OCI-LY7 (cell line): ENCODE measurements at places on chromosomes 4 and X. TPM values are rescaled to one million over a fixed set of nuclear protein-coding genes. Genes with fewer than 3 reads are reported as not detected.

The DDX53 gene
- not detected in 2 replicates for total RNA-seq

DNA sequence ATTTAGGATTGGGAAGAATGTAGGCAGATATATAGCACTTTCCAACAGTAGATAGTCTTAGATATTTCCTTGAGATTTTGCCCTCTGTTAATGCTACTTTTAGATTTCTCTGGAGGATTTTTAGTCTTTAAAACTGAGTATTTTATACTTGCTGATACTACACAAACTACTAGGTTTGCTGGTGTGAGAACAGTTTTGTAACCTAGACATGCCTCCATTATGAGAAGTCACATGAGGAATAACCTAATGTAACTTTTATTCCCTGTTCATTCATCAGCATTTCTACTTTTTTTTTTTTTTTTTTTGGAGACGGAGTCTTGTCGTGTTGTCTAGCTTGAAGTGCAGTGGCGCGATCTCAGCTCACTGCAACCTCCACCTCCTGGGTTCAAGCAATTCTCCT, 137.2 kb downstream of the RAPGEF2 start:
- no peak for DNase-seq

- no peak for DNase-seq
These were observed 160.8 kb downstream of the NAA11 start for GRCh38 chr4:79164907-79165610.

DNA sequence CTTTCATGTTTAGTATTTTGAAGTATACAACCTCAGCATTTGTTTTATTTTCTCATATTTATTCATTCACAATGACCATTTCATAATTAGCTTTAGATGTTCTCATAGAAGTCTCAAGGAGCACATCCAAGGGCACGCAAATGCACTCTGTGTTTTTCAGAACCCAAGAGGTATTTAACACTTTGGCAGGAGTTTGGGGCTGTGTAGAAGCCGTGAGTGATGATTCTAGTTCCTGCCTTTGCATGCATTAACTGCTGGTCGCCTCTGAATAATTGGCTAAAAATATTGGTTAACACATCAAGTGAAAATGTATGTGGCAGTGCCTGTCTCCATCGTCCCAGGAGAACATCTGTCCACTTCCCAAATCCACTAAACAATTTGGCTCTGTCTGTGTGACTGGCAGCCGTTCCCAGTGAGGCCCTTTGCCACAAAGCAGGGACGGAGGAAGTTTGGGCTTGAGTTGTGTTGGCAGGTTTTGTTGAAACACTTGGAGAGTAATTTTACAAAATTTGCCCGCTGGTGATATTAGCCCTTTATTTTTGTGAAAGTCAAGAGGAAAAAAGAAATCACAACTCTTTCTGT, 730.7 kb upstream of the SLIT2 start:
- no peak for DNase-seq

DNA sequence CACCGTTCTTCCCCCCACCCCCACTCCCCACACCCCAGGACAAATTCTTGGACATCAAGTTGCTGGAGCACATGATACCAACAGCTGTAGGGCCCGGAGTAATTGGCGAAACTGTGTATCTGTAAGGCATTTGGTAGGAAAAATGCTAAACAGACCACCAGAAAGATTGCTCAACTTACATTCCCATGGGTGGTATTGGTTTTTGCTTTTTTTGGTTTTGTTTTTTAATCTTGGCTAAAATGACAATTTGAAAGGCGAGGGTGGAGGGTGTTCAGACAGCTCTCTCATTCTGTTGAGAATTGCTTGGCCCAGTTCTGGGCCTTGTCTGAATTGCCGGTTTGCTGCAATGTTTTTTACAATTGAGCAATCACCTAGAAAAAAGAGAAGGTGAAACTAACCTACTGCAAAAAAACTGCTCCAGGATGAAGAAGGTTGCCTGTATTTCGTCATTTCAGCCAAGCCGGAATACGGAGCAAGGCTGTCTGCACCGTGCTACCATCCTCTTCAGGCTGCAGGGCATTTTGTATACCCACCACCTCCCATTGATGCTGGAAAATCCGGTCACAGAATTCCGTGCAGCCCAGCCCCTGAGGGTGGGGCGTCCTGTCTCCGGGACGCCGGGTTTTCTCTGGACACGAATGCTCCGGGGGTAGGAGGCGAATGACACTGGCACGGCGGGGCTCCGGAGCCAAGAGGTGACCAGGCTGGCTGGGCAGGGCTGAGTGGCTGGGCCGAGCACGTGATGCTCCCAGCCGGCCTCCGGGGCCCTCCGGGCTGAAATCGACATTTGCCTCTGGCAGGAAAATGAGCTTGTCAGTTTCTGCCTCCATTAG, at the start of gene CLCN4:
CLCN4 (plus strand) TSS at position 777 of the 833 bp plus-strand sequence. CDS start 28,058 bp downstream, outside the sequence.
- DNase-seq, result peak; percentile 65

DNA sequence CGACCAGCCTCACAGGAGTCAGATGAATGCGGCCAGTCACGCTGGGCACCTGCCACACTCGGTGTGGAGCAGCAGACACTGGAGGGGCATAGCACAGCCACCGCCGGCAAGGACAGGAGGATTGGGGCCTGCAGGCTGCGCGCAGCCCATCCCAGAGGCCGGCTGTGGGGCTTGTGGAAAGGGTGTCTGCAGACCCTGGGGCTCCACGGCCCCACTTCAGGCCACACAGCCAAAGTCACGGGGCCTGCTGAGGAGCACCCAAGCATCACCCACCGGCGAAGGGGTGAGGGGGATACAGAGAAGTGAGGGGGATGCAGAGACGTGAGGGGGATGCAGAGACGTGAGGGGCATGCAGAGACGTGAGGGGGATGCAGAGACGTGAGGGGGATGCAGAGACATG, 70.1 kb downstream of the FAM53A start:
- no peak for DNase-seq

DNA sequence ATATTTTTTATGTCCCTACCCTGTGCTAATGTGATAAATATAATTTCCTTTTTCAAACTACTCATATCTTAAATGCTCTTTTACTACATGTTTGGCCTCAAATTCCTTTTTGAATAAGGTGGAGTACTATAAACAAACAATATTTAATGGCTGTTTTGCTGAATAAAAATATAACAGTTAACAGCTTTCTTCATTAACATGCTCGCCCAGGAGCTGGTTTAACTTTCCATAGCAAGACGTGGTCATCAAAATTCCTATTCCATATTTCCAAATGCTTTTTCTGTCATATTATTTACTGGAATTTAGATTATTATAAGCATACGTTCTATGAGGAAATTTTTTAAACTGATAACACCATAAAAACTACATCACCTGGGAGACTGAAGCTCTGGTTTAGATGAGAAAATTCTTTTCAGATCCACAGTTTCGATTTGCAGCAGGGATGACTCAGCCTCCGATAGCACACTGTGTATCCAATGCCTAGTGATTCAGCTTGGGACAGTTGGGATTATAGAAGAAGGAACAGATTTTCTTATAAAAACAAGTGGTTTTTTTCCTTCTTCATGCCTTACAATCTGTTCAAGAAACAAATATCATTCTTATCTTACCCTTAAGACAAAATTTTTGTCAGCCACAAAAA, 129.1 kb downstream of the FBXO8 start:
- no peak for DNase-seq

- no peak for DNase-seq
These were observed 259.5 kb upstream of the BOD1L1 start for GRCh38 chr4:13887010-13887409.

GRCh38 chr4:166458756-166459155, 585.7 kb downstream of the TLL1 start:
- DNase-seq, result no peak

- no peak for DNase-seq
These were observed 185.7 kb upstream of the NRK start for GRCh38 chrX:105636667-105637066.
